ENCODE measurements at places on chromosomes 12 and 14.

GRCh38 chr12:89162589-89163261, 189.6 kb downstream of the DUSP6 start:
- no peak for DNase-seq

- DNase-seq: peak; percentile 24
Measured at GRCh38 chr12:70180130-70180529, 63.1 kb upstream of the CNOT2 start.

GRCh38 chr12:129571901-129572494, 331.8 kb downstream of the TMEM132D start:
- DNase-seq: no peak

- DNase-seq: no peak
Measured at GRCh38 chr14:58598804-58599525, 38.8 kb upstream of the DACT1 start.

GRCh38 chr12:127716166-127716565, 550.8 kb upstream of the TMEM132C start:
- no peak for DNase-seq

GRCh38 chr12:76495556-76495955, 64.0 kb downstream of the OSBPL8 start:
- DNase-seq: no peak

- peak; percentile 9 for DNase-seq
Measured at GRCh38 chr14:105336477-105337287, 22.1 kb downstream of the PACS2 start.

DNA sequence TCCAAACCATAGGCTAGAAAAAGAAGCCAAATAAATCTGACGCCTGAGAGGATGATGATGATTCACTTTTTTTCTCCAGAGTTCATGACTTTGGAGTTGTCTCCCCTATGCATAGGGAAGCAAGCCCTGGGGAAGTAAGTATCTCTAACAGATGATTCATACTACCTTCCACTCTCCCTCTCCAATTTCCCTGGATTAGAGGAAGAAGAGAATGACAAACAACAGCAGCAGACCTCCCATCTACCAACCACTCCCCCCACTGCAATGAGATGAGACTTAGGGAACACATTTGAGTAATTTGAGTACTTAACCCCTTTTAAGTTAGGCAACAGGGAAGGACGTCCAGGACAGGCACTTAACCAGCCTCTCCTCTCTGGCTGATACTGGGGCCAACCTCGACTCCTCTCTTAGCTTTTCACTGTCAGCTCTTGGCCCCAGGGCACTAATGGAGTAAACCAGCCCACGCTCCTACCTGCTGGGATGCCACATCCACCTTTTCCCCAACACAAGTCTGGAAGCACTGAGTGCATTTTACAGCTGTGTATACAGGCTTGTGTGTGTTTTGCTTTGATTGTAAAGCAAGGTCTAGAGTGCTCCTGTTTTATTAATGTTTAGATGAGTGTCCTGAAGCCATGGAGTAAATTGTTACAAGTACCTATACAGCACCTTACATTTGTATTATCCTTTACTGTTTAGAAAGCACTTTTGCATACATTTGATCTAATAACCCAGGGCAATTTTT, 180.7 kb downstream of the PHLDA1 start:
- DNase-seq: no peak

DNA sequence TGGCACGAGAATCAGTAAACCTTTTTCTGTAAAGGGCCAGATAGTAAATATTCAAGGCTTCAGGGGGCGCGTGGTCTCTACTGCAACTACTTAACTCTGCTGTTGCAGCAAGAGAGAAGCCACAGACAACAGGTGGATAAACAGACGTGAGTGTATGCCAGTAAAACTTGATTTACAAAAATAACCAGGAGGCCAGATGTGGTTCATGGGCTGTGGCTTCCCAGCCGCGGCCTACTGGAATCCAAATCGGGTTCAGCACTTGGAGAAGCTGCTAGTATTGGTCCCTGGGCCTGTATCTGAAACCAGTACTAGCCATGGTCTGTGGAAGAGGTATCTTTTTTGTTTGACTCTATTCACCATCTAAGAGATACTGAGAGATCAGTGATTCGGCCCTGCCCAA, 13.3 kb downstream of the PPP2R5C start:
- DNase-seq: peak; percentile 89

- DNase-seq: no peak
Measured at GRCh38 chr14:33834466-33835260, 116.2 kb downstream of the EGLN3 start.

DNA sequence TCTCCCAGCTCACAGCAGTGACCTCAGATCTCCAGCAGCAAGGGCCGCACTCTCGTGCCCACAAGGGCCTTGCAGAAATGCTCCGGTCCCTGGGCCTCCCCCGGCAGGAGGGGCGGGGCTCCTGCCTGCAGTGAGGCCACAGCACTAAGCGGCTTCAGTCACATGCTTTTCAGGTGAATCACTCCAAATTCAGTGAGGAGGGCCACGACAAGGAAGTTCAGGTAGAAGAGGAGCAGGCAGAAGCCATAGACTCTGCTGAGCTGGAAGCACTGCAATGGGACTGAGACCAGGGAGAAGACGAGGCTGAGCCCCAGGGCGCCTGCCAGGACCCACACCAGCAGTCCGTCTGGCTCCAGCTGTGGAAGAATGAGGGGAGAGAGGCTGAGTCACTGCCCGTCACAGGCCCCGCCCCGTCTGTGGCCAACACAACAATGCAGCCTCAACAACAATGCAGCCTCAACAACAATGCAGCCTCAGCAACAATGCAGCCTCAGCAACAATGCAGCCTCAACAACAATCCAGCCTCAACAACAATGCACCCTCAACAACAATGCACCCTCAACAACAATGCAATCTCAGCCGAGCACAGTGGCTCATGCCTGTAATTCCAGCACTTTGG, 35.2 kb downstream of the SLC8B1 start:
- peak; percentile 40 for DNase-seq

DNA sequence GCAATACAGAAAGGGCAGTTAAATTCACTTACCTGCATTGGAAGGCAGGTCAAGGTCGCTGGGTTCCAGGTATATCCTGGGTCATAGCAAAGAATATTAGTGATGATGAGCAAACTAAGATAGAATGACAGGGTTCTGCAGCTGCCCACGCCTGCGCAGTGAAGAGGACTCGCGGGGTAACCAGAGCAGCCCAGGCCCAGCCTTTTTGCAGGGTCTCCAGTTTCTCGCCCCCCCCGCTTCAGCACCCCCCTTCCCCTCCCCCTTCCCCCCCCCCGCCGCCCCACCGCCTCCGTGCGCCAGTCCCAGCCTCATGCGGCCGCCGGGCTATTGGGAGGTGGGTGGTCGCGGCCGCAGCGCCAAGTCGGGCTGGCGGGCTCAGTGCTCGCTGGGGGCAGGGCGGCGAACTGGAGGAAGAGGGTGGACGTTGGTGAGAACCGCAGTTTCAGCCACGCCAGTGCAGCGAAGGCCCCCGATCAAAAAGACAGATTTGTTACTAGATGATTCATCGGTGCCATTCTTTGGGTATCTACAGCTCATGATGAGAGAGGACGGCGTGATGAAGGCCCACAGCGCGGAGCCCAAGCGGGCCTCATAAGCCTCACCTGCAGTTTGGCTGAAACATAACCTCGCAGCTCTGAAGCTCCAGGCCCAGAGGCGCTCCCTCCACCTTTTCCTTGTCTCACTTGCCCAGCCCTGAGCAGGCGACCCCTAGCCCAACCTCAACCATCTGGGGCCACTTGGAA, 20.2 kb downstream of the SLC2A3 start:
- DNase-seq: peak; percentile 87

GRCh38 chr12:111201036-111201435, 167.9 kb downstream of the PHETA1 start:
- peak; percentile 85 for DNase-seq

DNA sequence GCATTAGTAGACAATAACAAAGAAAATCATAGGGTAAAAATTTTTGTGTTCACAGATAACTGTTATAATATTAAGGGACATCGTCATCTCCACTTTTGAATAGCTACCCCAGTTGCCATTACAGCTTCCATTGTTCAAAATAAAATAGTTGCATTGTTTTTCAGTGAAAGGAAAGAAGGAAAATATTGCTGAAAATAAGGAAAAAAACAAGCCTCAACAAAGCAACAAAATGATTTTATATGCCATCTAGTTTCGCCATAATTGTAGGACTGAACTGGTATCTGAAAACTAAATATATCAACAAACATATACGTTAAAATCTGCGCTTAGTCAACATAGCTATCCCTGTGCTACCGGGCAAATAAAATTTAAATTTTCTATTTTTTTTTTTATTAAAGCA, 3.3 kb downstream of the CDK17 start:
- DNase-seq: no peak

DNA sequence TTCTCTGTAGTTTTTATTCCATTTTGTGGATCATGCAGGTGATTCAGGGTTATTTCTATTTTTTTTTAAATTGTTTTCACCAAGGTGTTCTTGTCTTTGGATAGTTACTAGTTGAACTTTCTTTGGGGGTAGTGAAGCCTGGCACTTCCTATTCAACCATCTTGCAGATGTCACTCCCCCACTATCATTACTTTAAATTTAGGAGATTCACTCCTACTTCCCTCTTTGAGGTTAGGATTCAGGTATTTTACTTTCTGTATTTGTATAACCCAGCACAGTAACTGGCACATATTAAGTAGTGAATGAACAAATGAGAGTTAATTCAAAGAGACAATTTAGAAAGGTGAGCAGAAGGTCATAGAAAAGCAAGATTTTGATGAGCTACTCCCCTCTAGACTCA, 255.6 kb downstream of the ATP23 start:
- no peak for DNase-seq

DNA sequence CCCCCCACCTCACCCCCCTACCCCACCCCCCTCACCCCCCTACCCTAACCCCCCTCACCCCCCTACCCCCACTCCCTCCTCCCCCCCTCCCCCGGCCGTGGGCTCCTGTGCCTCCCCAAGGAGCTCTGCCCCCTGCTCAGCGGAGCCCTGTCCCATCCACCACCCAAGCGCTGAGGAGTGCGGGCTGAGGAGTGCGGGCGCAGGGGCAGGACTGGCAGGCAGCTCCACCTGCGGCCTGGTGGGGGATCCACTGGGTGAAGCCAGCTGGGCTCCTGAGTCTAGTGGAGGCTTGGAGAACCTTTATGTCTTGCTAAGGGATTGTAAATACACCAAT, 2.3 kb upstream of the JPH4 start:
- no peak for DNase-seq

DNA sequence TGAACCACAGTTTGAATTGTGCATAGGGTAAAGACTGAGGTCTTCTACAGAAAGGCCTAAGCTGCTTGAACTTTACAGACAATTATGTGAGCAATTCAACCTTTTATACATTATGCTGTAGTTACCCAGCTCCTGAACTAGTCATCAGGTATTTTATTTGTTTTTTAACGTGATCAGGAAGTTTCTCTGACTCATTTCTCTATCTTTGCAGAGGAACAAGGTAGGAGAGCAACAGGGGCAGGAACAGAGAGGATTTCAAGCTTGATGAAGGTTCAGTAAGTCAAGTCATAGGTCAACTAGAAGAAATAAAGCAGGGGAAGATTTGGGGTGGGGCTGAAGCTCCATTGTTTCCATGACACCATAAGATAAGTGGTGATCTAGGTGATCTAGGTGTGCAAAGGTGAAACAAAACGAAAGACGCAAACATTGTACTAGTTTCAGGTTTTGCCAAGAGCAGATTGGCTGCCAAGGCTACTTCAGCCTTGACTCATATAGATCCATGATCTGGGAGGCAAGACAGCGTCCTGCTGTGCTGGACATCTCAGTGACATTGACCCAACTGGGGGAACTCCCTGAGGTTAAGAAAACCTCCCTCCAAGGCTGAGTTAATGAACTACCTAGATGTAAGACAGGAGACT, 198.1 kb downstream of the DAD1 start:
- DNase-seq: no peak

DNA sequence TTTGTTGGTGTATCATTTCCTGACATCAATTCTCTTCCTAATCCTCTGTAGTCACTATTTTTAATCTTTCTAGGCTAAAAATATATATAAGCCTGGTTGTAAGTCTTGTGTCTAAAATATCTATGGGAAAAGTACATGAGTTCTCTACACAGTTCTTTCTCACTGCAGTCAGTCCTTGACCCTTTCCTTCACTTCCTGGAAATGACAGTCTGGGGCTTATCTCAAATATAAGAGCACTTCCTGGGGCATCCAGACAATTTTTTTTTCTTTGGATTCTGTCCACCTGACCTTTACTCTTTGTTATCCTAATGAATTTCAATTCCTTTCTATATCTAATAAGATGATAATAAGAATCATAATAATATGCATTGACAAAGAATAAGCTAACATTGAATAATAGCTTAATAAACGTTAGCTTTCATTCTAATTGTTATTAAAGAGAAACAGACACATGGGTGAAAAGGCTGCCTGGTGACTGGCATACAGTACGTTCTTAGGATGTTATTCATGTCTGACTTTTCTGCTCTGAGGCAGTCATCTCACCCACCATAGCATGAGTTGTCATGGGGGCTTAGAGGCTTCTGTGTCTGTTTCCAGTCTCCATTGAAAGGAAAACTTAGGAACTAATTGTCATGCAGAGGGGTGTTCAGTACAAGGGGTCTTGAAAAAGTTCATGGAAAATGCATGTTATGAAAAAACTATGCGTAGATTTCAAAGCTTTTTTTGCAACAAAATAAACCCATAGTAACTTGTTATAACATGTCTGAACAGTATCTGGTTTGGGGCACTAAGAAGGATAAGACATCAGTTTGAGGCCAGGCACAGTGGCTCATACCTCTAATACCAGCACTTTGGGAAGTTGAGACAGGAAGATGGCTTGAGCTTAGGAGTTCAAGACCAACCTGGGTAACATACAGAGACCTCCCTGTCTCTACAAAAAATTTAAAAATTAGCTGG, 66.2 kb upstream of the DNM1L start:
- DNase-seq: no peak

- DNase-seq: no peak
Measured at GRCh38 chr12:22682663-22683062, 57.7 kb downstream of the ETNK1 start.

GRCh38 chr12:6773590-6774351, 1.5 kb downstream of the LAG3 start:
- DNase-seq: no peak

DNA sequence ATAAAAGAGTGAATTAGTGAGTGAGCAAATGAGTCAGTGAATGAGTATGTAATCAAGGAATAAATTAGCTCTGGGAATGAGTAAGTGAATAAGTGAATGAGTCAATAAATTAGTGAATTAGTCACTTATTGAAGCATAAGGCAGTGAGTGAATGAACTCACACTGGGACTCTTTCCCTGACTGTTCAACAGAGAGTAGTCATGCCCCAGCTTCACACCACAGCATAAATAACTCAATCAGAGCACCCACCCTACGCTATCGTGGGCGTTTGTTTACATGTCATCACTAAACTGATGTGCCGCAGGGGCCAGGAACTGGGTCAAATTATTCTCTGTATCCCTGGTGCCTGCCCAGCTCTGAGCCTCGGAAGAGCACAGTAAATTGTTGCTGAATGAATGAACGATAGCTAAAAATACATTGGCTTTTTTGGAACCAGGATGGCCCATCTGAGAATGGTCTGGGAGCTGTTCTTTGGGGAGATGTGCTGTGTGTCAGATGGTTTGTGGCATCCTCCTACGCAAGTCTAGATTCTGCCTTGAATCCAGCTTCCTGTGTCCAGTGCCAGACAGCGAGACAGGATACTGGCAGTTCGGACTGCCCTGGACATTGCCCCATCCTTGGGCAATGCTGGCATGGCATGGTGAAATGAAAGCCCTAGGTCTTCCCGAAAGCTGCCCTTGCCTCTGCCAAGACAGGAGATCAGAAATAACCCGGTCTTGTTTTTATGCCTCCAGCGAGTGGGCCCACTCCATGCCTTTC, 98.0 kb upstream of the RTL1 start:
- DNase-seq: no peak
